ENCODE measurements at places on chromosomes 5 and 9.

GRCh38 chr5:38888041-38888440 lies 42.2 kb downstream of the OSMR start:
- DNase-seq, result no peak

DNA sequence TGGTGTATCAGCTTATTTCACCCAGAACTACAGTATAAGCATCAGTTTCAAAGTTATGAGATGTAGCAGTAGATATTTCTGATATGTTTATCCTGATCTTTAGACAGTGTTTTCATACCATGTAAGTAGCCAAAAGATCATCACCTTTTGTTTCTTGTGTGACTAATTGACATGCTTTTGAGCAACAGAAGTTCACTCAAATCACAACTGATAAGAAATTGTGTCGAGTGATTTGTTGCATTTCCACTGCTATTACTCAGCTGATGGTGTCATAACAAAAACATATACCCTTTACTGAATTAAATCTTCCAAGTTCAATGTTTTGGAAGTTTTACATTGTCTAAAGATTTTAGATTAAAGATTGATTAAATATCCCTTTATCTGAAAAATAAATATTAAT lies 324.5 kb downstream of the TUSC1 start:
- no peak for DNase-seq

DNA sequence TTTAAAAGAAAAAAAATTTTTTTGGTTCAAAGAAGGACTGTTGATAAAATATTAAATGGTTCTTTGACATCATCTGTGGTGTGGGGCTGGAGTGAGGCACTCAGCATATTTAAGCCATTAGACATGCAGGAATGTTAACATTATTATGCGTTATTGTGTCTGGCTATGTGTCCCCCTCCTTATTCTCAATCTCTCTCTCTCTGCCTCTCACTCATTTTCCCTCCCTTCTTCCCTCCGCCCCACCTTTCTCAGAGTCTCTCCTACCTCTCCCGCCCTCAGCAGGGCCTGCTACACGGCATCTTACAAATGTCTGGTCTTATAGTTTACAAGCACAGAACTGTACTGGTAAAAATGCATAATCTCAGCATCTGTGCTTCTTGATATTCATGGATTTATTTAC lies 287.8 kb upstream of the TMEM161B start:
- no peak for DNase-seq

DNA sequence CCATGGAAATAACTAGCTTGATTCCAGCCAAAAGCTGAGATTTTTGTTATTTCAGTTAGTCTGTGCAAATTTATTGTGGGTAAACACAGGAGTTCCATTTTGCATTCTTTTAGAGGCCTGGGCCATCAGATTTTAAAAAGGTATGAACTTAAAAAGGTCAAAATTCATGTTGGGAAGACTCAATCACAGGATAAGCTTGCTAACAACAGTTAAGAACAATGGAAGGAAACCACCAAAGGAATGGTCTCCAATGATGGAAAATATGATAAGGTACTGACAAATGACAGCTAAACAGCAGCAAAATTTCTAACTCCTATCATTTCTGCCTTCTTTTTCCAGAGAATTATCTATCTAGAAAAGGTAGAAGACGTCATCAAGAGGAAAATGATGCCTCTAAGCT lies 16.0 kb downstream of the ABITRAM start:
- no peak for DNase-seq

GRCh38 chr5:170440771-170441392 lies 51.7 kb upstream of the KCNMB1 start:
- DNase-seq, result no peak

- DNase-seq, result no peak
These were observed 56.1 kb upstream of the GLRX start for GRCh38 chr5:95878417-95879323.

DNA sequence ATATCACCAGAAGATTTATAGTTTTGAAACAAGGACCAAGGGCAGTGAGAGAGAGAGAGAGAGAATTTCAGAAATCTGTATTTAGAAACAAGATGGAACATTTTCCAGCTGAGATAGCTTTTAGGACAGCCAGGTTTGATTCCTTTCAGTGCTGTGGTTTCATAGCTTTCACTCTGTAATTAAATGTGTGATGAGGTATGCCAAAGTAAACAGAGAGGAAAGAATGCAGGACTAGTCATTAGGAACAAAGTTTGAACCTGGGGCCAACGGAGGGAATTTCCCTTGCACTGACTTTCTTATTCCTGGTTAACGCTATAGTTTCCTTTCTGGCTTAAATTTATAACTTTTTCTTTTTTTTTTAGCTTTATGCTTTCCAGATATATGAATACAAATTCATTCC lies 10.0 kb upstream of the CCL28 start:
- DNase-seq, result peak; percentile 24

- DNase-seq, result peak; percentile 32
These were observed 589.2 kb downstream of the PRR16 start for GRCh38 chr5:121053055-121053985.

GRCh38 chr5:4990462-4990861 lies 149.7 kb upstream of the ADAMTS16 start:
- no peak for DNase-seq
